ENCODE measurements at places on chromosomes 4 and X.

DNA sequence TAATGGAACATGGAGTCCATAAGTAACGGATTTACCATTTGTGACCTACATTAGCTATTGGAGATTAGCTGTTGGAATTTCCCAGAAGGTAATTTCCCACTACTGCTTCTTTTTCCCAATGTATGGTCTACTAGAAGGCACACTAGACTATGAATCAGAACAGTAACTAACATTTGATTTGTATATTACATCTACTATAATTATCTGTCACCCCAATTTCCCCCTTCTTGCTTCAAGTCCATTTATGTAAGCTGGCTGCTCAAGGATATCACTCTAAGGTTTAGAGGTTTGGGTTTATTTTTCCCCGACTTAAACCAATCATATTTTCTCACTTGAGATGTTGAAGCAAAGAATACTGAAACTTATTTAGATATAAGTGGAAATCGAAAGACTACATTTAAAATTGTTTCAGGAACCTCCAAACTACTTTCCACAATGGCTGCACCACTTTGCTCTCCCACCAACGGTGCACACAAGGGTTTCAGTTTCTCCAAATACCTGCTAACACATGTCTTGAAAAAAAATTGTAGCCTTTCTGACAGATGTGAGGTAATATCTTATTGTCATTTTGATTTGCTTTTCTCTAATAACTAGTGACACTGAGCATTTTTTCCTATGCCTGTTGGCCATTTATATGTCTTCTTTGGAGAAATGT is 33.3 kb upstream of the H2AZ1 start:
- no peak for DNase-seq

DNA sequence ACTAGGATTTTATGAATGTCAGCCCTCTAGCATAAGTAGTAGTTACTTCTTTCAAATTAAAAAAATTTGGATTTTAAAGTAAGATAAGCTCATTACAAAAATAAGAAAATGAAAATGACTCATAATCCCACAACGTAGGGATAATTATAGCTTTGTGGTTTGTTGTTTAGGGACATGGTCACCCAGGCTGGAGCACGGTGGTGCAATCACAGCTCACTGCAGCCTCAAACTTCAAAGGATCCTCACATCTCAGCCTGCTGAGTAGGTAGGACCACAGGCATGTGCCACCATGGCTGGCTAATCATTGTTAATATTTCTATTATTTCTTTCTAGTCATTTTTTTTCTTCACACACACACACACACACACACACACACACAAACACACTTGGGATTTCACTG is 57.6 kb downstream of the PLAC1 start:
- no peak for DNase-seq

DNA sequence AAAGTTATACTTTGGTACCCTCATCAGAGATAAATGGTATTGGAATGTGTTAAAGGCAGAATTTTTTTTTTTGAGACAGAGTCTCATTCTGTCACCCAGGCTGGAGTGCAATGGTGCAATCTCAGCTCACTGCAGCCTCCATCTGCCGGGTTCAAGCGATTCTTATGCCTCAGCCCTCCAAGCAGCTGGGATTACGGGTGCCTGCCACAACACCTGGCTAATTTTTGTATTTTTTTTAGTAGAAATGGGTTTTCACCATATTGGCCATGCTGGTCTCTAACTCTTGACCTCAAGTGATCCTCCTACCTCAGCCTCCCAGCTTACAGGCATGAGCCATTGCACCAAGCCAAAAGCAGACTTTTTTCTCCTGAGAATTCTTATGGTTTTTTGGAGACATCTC is 11.4 kb upstream of the RELL1 start:
- DNase-seq = no peak

DNA sequence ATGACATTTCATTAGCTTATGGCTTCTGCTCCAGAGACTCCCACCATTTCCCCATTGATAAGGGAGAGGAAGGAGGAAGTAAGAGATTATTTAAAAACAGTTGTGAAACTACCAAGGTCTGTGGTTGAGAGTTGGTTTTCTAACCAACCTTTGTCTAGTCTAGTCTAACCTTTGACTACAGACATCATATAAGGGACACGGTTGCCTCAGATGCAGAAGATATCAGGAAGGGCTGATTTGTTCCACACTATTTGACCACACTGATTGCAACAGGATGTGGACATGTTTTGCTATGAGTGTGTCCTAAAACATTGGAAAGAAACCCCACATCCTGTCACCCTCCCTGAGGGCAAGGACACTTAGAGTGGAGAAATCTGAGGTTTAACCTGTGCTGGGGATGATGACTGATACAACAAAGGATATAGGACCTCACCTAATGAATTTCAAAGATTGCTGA is 53.0 kb downstream of the COQ2 start:
- peak; percentile 7 for DNase-seq

- DNase-seq = no peak
These were observed 29.8 kb downstream of the FAM149A start for GRCh38 chr4:186134257-186134656.

GRCh38 chrX:13153796-13154195 is 109.4 kb upstream of the FAM9C start:
- no peak for DNase-seq

Measured in RPMI8226 (cell line).